ENCODE measurements at places on chromosomes 13 and 19.

GRCh38 chr19:13055213-13056051 is 47.2 kb downstream of the LYL1 start:
- no peak for DNase-seq

GRCh38 chr13:68057836-68058235 is 827.7 kb upstream of the PCDH9 start:
- DNase-seq: no peak

DNA sequence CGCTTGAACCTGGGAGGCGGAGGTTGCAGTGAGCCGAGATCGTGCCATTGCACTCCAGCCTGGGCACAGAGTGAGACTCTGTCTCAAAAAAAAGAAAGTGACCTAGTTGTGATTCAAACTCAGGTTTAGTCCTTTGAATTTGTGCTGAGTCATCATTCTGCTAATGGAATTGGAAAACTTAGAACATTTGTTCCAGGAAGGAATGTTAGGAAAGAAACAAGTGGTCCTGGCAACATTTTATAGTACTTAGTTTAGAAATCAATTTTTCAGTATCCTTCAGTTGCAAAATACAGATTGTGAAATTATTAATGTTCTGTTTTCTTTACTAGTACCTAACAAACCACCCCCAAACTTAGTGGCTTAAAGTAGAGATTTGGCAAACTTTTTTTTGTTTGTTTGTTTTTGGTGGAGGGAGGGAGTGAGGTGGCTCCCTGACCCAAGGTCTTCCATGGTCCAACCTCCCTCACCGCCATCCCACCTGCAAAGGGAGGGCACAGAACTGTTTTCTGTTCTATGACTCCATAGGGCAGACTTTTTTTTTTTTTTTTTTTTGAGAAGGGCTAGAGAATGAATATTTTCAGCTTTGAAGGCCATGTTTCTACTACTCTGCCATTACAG is 9.2 kb upstream of the SULT2A1 start:
- no peak for DNase-seq

- no peak for DNase-seq
Observed at GRCh38 chr13:50928102-50928501, 18.5 kb downstream of the RNASEH2B start.

GRCh38 chr13:114145256-114145655 is 12.8 kb upstream of the RASA3 start:
- DNase-seq: no peak

DNA sequence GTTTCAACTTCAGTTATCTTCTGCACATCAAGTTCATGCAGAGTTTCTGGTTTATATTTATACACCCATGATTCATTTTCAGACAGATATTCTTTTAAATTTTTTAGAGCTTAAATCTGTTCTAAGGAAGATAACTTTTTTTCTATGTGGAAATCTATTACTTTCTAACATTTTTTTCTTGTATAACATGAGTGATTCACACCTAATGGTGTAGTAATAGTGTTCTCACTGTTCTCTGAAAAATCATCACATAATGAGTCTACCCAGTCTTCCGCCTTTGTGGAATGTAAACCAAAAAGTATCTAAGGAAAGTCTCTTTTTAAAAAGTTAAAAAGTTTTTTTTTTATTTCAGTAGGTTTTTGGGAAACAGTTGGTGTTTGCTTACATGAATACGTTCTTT is 70.8 kb downstream of the FNDC3A start:
- DNase-seq: no peak

GRCh38 chr19:56118666-56119581 is 2.2 kb downstream of the ZNF787 start:
- no peak for DNase-seq

DNA sequence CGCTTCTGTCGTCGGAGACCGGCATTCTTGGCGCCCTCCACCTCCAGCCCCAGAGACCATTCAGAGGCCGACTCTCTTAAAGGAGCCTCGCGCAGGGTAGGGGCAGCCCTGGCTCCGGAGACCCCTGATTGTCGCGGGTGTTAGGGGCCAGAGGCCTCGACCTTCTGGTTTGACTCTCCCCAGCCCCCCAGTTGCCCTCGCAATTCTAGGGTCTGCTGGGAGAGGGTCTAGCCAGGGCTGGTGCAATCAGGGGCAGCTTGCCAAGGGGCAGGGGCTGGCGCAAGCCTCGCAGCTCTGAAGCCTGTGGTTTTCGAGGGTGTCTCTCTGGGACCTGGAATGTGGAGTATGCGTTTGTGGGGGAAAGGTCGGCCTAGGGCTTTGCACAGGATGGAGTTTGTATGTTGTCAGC is 1.6 kb upstream of the SLC7A10 start:
- no peak for DNase-seq

GRCh38 chr13:59522652-59523051 is 641.1 kb downstream of the DIAPH3 start:
- DNase-seq: no peak

Data from kidney capillary endothelial cell (primary cell).